MV-4-11 (cell line): ENCODE measurements at places on chromosomes 13 and 19.
A peak's percentile ranks its signal among the peaks of the same experiment; 100 is the strongest.

- DNase-seq: no peak
These were observed 113.5 kb downstream of the COG6 start for GRCh38 chr13:39768962-39769361.

DNA sequence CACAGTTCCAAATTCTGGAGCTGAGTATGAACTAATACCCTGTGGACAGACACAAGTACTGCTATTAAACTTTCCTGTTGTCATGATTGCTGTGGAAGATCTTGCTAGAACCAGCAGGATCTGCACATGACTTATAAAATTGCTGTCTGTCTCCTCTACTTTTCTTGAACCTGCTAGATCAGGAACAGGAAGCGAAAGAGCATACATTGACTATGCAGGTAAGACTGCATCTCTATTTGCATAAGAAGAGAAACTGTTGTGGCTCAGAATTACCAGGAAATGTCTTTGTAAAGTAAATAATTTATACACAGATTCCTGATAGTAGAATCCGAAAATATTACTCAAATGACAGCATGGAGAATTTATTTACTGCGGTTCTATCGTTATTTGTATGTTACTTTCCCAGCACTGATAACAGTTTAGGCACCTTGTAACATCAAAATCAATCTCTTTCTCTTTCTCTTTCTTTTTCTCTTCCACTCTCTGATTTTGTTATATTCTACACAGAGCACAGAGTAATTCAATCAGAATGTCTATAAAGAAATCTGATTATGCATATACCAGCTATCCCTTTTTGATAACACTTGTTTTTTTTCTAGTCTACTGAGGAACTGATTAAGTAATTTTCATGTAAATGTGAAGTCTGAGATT lies 226.5 kb downstream of the MYO16 start:
- DNase-seq: no peak

- no peak for DNase-seq
These were observed 274.4 kb downstream of the TDRD3 start for GRCh38 chr13:60671386-60671785.

GRCh38 chr13:36405151-36405550 lies 27.1 kb upstream of the CCNA1 start:
- DNase-seq: peak; percentile 81

- DNase-seq: no peak
These were observed 150.9 kb downstream of the PDS5B start for GRCh38 chr13:32737111-32737571.

DNA sequence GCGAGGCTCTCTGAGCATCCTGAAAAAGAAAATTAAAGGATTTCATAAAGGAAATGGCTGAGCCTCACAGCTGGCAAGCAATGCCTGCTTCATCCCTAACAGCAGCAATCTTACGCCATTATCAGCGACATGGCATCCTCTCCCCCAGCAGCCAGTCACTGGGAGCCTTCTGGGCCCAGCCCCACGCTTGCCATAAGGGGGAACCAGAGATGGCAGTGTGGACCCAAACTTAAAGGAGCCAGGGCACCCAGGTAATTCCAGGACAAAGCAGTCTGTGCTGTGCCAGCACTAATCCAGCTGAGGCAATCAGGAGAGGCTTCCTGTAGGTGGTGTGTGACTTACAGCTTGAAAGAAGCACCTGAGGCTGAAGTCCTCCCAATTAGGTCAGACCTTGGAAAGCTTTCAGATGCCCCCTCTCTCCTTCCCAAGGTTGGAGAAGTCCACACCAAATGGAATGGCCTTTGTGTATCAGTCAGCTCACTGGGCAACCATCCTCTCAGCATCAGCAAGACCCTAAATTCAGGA lies 10.3 kb downstream of the VSTM2B start:
- no peak for DNase-seq

- DNase-seq: peak; percentile 99
These were observed 47.9 kb downstream of the RUBCNL start for GRCh38 chr13:46339035-46339666.

DNA sequence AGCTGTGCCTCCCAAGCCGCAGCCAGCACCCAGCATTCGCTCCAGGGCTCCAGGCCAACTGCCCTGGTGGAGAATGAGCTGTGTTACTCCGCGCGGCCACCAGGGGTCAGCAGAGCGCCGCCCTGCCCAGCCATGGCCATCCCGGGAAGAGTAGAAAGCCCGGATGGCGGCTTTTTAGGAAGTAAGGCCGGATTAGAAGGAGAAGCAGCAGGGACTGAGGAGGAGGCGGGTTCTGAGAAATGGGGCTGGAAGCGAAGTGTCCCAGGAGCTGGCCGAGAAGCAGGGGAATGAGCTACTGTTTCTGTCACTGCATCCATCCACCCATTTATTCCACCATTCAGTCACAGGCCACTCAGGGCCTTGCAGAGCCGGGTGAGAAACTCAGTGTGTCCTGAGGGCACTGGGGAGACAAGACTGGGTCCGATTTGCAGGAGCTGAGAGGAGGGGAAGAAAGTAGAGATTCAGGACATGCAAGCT lies 6.6 kb upstream of the NPAS1 start:
- peak; percentile 62 for DNase-seq

DNA sequence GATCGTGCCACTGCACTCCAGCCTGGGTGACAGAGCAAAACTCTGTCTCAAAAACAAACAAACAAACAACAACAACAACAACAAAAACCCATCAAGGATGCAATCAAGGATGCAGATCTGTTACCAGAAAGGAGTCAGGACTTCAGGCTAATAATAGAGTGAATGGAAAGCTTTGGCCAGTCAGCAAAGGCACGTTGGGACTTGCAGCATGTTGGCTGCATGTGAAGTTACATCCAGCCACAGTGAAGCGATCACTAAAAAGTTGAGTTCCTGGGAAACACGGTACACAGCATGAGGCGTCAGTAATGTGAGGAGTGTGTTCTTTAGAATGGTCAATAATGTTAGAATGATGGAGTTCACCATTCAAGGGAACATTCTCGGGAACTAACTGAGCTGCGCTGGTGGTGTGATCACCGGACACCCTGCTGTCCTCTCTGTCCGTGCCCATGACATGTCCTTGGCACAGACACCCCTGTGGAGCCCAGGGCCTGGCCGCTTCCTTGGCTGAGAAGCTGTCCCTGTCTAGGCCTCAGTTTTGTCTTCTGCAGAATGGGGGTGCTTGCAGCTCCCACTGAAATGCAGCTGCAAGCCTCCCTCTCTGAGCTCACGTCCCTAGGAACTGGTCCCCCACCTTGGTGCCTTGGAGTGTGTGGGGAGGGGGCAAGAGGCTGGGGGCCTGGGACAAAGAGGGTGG lies 2.3 kb upstream of the LGALS7B start:
- no peak for DNase-seq

DNA sequence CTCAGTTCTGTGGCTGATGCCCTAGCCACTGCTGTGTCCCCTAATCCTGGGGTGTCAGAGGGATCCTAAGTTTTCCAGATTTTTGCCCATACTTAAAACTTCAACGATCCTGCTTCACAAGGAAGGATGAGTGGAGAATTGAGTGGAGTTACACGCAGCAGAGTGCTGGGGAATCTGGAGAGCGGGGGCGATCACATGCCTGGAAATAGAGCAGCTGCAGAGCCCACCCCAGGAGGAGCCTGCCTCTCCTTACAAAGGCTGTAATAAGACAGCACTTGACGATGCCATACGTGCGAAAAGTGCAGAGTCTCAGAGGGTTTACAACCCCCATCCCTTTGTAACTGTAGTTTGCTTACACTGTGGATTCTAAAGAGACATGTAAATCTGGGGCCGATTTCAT lies 40.6 kb downstream of the SUGP2 start:
- no peak for DNase-seq
